ENCODE measurements at places on chromosomes 11 and 22.

DNA sequence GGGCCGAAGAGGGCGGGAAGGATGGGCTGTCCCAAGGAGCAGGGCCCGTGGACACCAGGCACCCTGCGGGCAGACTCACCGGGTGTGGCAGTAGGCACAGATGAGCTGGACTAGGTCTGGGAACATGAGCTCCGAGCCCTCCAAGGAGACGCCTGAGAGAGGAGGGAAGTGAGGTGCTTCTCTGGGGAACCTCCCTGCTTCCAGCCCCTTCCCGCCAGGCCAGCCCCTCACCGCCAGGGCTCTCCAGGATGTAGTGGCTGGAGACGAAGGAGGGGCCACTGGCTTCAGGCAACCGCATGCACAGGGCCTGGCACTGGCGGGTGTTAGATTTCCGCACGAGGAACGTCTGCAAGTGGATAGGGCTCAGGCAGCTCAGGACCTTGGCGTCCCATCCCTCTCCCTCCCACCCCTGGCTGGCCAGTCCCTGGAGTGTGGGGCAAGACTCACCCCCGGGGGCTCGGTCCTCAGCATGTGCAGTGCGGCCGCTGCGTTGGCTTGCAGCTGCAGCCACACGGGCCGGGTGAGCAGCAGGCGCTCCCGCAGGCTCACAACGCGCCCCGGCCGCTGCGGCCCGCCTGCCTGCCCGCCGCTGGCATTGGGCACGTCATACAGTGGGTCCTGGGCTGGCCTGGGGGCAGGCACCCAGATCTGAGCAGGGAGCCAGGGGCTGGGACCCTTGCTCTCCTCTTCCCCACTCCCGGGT lies 552 bp downstream of the RIN1 start:
- DNase-seq: no peak

DNA sequence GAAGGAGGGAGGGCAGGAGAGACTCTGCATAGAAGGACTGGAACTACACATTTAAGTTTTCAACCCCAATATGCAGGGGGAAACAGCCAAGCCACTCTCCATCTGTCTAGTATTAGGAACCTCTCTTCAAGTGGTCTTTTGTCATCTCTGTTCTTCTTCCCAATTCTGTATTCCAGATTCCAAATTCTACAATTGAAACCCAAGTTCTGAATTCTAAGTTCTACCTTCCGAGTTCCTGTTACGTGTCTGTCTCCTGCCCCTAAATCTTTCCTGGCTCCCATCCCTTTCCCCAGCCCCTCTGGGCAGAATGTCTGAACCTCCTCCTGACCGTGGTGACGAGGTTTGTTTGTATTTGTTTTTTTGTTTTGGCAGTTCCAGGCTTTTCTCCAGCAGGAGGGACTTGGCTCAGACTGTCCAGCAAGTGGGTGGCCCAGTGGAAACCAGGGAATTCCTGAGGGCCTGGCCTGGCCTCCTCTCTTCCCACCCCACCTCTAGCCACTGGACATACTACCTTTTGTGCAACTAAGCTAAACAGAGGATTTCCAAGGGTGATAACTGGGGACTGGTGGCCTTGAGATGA lies 1.6 kb upstream of the THOC5 start:
- no peak for DNase-seq

- no peak for DNase-seq
Measured at GRCh38 chr11:81960443-81960842, 773.2 kb downstream of the FAM181B start.

GRCh38 chr22:44369916-44370801 lies 57.4 kb upstream of the SHISAL1 start:
- no peak for DNase-seq

DNA sequence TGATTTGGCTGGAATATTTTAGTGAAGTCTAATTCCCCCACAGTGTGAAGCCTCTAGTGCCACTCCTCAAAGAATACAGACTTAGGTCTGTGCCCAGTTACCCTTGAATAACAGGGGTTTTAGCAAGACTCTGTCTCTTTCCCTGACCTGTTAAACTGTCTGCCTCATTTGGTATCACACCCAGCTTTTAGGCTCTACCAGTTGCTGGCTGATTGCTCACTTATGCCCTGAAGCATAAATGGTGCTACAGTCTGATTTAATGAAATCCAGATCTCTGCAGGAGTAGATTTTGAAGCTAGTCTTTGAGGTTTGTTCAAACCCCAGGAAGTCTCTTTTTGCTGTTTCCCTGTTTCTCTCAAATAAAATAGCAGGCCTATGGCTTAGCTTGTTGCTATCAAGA lies 45.2 kb upstream of the LIPT2 start:
- no peak for DNase-seq
